ENCODE measurements at places on chromosomes 3 and 15.

DNA sequence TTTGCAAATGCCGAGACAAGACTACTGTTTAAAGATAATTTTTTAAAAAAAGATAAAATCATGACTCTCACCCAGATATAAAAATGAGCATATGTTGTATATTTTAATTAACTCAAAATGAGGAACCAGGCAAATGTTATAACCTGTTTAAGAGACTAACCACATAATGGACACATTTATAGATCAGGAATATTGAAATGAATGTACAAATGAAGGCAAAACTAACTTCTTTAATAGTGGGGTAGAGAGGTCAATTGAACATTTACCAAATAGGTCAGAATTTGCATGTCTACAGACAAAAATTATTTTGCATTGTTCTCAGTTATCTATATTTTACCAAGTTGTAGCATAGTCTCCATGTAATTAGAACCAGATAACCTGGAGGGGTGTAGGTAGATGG, 134.3 kb upstream of the PFN2 start:
- no peak for DNase-seq

DNA sequence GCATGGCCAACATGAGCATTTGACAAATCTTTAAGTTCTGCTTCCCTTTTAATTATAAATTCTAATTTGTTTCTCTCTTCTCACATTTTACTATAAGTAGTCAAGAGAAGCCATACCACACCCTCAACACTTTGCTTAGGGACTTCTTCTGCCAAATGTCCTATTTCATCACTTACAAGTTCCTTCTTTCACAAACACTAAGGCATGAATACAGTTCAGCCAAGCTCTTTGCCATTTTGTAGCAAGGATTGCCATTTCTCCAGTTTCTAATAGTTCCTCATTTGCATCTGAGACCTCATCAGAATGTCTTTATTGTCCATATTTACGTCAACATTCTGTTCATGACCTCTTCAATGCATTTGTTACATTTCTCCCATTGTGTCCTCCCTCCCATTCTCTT, 29.4 kb downstream of the SLC22A14 start:
- DNase-seq: no peak

- no peak for DNase-seq
Measured at GRCh38 chr15:99098426-99098825, 6.5 kb upstream of the SYNM start.

GRCh38 chr15:62071711-62072308, 5.0 kb downstream of the C2CD4A start:
- DNase-seq: no peak

DNA sequence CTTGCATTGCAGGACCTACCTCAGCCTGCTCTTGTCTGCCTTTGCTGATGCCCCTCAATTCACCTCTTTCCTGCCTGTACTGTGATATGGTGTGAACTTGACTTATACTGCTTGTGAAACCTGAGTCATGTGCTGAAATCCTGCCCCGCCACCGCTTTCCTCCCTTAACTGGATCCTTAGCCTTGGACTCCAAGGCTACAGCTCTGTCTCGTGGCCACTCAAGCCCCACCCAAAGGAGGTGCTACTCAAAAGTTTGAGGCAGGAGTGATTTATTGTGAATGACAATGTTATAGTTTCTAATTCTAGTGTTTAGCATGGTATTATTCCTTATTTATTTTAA, 56.1 kb downstream of the MYZAP start:
- no peak for DNase-seq

DNA sequence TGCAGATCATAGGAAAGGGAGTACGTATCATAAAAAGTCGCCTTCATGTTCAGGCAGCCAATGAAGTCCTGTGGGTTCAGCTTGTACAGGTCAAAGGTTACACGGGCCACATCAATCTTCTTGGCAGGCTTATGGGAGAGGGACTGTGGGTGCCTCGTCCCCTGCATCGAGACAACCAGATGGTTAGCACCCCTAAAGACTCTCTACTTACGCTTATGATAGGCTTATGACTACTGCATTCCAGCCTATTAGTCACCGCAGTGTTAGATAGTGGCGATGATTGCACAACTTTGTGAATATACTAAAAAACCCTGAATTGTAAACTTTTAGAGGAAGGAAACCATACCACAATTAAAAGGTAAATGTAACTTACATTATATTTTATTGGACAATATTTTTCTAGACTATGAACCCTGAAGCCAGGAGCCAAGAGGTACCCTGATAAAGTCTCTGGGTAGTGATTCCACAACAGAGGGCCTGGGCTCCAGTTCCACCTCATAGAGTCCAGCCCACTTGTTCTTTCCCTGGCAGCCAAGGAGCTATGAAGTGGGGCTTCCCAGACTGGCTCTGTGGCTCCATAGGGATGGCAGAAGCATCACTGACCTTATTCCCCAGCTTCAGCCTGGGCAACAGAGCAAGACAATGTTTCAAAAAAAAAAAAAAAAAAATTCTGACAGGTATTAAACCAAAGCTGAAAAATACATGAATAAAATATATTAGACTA, 2.5 kb upstream of the FANCD2 start:
- no peak for DNase-seq

Data from amygdala (tissue), 56 donors.